NB4 (cell line): ENCODE measurements at places on chromosomes 2 and 18.

DNA sequence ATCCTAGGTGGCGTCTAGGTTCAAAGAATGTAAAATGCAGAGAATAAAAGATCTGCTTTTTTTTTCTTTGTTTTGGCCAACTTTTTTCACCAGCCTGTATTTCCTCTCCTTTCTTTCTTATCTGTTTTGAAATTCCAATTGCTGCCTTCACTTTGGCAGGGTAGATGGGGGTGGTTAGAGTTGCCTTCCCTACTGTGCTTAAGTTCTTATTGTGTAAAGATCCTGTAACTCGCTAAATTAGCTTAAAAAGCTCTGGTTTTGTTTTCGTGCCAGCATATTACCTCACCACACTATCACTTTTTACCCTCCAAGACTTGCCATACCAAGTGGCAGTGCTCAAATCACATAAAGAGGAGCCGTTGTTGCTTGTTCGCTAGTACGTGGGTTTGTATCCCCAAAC, 921.7 kb downstream of the DPP10 start:
- no peak for DNase-seq

- DNase-seq, result peak; percentile 53
Measured at GRCh38 chr2:210617732-210618330, 61.4 kb downstream of the CPS1 start.

- no peak for DNase-seq
Measured at GRCh38 chr18:63837590-63837989, 49.9 kb upstream of the SERPINB2 start.

DNA sequence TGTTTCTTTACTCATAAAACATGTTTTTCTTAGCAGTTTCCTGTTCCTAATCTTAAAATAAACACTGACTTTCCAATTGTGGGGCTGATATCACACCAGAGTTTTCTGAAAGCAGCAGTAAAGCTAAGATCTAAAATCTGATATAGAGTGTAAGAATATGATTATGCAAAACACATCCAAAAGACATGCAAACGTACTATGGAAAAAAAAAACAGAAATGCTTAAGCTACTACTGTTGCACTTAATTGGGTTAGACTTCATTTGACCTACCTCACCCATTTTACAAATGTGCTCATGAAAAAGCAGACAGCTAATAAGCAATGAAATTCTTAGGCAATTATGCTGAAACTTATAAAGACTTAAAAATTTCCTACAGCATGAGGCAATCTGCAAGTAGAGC, 10.5 kb downstream of the CYTIP start:
- DNase-seq, result no peak

- no peak for DNase-seq
Measured at GRCh38 chr2:98155716-98156115, 68.7 kb downstream of the VWA3B start.

GRCh38 chr2:85704800-85705679, 10.9 kb downstream of the GNLY start:
- DNase-seq, result peak; percentile 77

- no peak for DNase-seq
Measured at GRCh38 chr2:54634564-54635511, 88.6 kb upstream of the EML6 start.

DNA sequence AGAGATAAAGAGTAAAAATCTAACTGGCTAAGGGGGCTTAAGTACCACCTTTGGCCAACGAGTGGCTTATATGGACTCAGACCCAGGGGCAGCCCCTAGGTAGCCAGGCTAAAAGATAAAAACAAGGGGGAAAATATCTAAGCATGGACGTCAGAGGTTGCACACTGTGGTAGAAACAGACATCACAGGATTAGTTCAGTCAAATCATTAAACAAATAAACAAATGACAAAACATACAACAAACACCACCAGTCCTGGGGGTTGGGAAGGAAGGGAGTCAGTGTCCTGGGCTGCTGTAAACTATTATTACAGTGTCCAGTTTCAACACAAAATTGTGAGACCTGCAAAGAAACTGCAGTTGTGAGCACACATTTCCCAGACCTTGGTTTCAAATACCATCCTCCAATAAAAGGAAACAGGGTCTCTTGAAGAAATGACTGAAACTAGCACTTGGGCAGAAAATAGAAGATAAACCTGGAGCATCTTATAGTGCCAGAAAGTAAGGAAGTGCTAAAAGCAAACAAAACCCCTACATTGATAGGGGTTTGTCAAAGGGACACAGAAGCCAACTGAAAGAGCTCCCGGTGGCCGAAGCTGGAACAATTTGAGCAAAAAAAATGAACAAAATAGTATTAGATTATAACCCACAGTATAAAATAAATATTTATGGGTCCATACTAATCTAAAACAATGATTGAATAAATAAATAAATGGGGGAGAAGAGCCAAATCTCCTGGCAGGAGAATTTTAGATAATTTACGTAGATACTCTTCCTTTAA, 154.8 kb upstream of the KLF7 start:
- no peak for DNase-seq

DNA sequence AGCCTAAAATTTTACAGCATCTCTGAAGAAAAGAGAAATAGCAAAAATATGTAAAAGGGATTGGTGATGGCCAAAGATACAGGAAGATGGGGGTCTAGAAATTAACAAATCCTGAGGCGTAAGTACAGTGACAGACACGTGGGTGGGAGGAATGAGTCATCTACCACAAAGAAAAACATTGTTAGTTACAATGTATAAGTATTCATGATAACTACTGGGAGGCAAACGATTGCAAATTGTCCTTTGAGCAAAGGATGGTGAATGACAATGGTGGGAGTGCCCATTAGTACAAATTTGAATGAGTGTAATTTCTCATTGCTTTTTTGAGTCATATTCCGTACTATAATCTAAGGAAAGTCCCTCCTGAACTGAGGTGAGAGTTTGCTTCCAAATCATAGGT, 809.0 kb upstream of the FAM98A start:
- peak; percentile 32 for DNase-seq

DNA sequence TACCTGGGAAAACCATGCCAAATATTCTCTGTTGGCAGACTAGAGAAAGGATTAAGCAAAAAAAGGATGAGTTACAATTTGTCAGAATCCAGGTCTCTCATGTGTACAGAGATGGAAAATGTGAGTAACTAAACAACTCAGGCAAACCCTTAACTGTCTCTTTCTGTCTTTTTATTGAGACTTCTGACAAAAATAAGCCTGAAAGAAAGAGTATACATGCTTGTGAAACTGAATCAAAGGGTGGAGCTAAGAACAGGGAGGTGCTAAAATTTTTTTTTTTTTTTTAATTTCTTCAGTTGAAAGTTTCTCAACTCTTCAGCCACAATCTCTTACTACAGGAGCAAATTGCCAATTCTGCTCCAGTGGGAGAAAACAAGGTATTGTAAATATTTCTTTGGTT, at the start of gene SERPINB10:
SERPINB10 (plus strand) TSS at position 295 of the 400 bp plus-strand sequence. CDS start 7,553 bp downstream, outside the sequence.
- peak; percentile 32 for DNase-seq

GRCh38 chr2:235642446-235643098, 148.7 kb downstream of the AGAP1 start:
- no peak for DNase-seq

- peak; percentile 75 for DNase-seq
Measured at GRCh38 chr2:191566344-191566743, 111.6 kb upstream of the NABP1 start.

- DNase-seq, result no peak
Measured at GRCh38 chr18:13183790-13184189, 34.8 kb upstream of the LDLRAD4 start.

DNA sequence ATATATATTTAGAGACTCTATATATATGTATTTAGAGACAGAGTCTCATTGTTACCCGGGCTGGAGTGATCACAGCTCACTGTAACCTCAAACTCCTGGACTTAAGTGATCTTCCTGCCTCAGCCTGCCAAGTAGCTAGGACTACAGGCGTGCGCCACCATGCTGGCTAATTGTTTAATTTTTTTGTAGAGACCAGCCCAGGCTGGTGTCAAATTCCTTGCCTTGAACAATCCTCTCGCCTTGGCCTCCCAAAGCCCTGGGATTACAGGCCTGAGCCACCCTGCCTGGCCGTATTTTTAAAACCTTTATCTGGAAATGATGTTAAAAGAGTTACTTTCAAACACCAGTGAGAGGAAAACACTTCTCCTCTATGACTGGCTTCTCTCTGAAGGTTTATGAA, 30.9 kb upstream of the PGAP1 start:
- DNase-seq, result no peak

- DNase-seq, result no peak
Measured at GRCh38 chr2:119157850-119158511, 570 bp downstream of the C1QL2 start.

DNA sequence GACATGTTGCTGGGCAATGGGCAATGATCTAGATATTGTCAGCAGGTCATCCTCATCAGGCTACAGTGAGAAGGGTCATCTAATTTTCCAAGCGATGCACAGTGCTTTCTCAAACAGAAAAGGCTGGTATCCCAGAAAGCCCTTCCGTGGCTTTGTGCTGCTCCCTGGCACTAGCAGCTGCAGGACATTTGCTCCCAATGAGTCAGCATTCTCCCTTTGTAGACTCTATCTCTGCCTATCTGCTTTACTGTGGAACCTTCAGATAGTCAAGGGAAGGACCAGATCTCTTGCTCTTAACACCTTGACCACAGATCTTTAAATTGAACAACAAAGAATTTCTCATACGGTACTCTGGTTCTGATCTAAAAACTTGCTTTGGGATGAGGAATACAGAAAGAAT, 101.4 kb downstream of the CDH2 start:
- DNase-seq, result no peak

GRCh38 chr2:117704818-117705217, 109.7 kb upstream of the DDX18 start:
- DNase-seq, result no peak

DNA sequence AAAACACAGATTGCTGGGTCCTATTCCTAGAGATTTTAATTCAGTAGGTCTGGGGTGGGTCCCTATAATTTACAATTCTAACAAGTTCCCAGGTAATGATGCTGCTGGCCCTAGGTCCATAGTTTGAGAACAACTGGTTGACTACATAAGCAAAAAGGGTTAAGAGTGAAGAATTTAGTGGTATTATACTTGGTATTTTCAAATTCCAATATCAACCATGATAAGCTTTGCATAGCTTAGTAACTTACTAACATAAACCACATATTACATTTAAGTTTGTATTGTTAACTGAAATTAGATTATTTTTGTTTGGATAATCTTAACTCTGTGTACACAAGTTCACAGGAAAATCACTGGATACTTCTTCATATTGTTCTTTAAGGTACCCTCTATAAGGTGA, 862.9 kb upstream of the ACVR2A start:
- no peak for DNase-seq

DNA sequence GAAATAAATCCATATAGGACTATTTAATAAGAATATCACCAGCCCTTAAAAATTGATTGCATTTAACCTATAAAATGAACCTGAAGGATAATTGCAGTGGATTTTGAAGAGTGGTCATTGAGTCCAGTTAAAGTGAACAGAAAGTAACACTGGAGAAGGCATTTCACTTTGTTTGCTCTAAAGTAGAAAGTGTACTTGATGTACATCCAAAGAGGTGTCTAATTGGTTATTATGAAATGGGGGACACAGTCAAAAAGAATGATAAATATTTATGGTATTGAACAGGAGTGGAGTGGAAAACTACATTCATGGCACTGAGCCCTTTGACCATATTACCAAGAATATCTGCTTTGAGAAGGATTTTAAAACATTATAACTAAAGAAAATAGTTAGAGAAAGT, 28.2 kb upstream of the MAP2 start:
- no peak for DNase-seq

GRCh38 chr2:127718271-127718670, 17.0 kb downstream of the SFT2D3 start:
- DNase-seq, result no peak

DNA sequence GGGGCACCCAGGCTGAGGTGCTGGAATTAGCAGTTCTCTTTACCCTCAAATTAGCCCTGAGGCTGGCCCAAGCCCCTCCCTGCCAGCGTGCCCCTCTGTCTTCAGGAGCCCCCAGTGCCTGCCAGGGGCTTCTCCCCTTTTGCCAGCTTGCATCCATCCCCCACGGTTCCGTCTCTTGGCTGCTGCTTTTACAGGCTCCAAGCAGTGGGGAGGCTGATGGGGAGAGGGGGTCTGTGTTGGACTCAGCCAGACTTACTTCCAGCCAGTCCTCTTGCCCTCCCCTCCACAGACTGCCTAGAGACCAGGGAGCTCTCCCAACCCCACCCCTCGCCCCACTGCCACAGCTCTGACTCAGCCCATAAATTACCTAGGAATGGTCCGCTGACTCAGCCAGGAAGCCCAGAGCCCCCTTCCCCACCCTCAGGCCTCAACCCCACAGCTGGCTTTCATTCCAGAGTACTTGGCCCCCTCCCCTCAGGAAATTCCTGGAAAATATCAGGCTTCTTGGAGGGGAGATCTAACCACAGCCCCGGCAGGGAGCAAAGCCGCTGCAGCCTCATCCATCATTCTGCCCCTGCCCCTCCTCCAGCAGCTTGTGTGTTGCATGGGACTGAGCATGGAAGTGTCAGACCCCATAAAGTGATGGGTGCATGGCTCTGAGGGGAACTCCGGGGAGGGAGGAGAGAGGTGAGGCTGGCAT, 184.6 kb downstream of the ZFP36L2 start:
- DNase-seq, result peak; percentile 55

DNA sequence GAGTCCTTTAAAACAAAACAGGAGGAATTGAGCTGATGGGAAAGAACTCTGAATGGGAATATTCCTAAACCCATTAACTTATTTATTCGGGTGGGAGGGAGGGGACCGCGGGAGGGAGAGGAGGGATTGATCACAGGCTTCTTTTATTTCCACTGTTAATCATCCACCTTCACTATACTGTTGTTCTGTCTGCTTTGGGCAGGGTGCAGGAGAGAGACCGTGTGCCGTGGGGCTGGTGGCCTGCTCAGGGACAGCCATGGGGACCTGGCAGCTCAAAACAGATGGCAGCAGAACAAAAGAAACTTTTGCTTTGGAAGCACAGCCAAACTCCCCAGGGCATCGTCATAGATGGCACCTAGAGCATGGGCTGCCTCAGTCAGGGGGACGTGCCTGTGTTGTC, 195.3 kb downstream of the MGAT5 start:
- DNase-seq, result no peak

DNA sequence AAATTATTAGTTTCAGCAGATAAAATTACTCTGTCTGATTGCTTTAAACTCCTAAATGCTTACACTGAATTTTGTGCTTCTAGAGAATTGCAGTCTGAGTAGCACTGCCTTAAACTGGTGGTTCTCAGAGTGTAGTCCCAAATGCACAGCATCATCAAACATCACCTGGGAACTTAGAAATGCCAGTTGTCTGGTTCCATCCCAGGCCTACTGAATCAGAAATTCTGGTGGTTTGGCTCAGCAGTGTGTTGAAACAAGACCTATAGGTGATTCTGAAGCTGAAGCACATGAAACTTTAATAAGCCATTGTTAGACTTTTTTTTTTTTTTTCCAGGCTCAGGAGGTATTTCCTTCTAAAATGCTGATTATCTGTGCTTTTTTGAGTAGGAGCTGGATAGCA, 22.0 kb downstream of the EPC2 start:
- DNase-seq, result no peak

DNA sequence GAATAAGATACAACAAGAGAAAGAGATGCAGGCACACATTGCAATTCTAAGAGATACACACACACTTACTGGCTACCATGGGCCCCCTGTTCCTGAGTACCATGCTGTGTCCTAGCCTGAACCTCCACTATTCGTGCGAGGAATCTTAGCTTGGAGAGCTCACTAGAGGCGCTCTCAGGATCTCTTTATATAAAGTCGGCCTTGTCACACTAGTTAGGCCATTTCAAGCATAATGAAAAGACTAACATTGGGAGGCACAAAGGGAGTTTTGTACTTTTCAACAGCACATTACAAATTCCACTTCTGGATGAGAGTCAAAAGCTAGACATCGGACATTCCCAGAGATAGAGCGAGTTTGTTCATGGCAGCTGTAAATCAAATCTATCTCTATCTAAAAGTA, 365.2 kb downstream of the DSEL start:
- no peak for DNase-seq

- DNase-seq, result peak; percentile 42
Measured at GRCh38 chr2:230956827-230957755, 32.0 kb upstream of the GPR55 start.
